ENCODE measurements at places on chromosomes 6 and 20.

DNA sequence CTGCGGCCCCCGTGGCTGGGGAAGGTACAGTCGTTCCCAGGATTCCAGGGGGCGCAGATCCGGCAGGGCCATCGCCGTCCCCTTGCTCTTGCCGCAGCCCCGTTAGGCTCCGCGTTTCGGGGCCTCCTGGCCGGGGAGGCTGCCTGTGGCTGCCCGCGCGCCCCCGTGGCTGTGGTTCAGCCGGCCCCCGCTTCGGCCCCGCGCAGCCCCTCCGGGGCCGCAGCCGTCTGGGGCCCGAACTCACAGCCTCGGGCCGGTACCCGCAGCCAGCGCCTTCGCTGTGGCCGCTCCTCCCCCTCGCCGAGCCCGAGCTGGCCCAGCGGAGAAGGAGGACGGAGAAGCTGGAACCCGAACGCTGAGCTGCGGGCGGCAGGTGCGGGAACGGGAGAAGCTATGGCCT is 1826.9 kb upstream of the DEFB115 start:
- no peak for ATAC-seq

GRCh38 chr20:50226093-50226974 is 35.7 kb downstream of the CEBPB start:
- ATAC-seq, result no peak

DNA sequence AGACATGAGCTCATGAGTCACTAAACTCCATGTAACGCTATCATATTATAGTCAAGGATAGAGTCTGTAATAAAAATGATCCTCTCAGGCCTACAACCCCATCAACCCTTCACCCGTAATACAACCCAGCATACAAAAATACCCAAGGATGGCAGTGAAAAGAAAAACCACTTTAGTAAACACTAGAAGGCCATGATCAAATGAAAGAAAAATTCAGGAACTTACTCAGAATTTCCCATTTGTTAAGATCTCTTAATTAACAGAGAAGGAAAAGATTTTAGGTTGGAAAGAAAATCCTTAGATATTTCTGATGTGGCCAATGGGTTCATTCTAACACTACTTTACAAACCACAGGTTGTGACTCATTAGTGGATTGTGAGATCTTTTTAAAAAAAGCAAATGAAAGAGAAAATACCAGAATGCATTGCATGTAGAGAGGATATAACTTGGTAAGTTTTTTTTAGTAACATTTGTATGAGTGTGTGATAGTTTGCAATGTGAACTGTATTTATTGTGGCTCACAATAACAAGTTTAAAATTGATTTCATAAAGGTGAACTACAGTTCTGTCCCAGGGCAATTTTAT is 8.0 kb upstream of the UBE2J1 start:
- no peak for ATAC-seq

- ATAC-seq, result no peak
These were observed 505.0 kb downstream of the PRKN start for GRCh38 chr6:162222521-162222920.
